ENCODE measurements at places on chromosomes 1 and 21.

GRCh38 chr1:31397360-31398095 is 15.5 kb upstream of the SERINC2 start:
- no peak for DNase-seq

DNA sequence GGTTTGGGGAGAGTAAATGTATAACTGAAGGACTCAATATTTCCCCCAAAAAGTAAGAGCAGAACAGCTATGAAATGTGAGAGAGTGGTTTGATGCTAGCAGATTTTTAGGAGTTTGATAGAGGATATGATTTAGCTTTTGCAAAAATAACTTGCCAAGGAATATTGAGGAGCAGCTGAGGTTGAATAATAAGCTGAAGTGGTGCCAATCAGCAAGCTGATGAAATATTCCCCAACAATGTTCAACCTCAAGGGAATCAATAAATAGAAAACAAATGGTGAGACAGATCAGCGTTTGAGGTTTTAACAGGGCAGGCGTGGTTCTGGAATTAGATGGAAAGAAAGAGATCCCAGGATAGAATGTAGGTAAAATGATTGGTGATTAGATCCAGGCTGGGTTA is 413.4 kb upstream of the ADAMTS5 start:
- no peak for DNase-seq

DNA sequence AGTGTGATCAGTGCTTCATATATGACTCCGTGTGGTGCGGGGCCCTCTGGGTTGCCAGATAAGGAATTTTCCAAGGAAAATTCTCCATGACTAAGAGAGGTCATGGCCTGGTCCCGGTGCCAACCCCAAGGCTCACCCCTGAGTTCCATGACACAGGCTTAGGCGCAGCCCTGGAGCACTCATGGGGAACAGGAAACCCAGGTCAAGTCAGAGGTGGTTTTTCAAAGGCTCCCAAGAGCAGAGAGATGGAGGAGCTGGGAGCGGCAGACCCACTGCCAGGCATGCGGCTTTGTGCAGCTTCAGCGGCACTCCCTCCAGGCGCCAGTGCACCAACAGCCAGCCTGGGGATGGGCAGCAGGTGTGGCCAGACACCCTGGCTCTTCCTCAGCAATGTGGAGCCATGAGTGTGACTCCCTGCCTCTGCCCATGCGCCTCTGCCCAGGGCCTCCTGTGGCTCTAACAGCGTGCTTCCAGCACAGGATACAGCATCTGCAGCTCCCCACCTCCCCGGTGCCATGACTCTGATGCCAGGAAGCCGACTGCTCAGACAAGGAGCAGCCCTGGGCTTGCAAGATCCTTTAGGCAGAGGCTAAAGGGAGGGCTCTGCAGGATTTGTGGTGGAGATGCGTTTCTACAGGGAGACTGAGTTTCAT is 47.3 kb downstream of the GPR161 start:
- DNase-seq = no peak

GRCh38 chr1:107649023-107649422 is 316.0 kb downstream of the VAV3 start:
- no peak for DNase-seq

- DNase-seq = no peak
These were observed 348.9 kb downstream of the MATN1 start for GRCh38 chr1:30374400-30375070.

All from femur (tissue), 1 donor.